ENCODE measurements at places on chromosomes 16 and 17.

- no peak for DNase-seq
Observed at GRCh38 chr17:40610359-40610758, 37.3 kb downstream of the SMARCE1 start.

DNA sequence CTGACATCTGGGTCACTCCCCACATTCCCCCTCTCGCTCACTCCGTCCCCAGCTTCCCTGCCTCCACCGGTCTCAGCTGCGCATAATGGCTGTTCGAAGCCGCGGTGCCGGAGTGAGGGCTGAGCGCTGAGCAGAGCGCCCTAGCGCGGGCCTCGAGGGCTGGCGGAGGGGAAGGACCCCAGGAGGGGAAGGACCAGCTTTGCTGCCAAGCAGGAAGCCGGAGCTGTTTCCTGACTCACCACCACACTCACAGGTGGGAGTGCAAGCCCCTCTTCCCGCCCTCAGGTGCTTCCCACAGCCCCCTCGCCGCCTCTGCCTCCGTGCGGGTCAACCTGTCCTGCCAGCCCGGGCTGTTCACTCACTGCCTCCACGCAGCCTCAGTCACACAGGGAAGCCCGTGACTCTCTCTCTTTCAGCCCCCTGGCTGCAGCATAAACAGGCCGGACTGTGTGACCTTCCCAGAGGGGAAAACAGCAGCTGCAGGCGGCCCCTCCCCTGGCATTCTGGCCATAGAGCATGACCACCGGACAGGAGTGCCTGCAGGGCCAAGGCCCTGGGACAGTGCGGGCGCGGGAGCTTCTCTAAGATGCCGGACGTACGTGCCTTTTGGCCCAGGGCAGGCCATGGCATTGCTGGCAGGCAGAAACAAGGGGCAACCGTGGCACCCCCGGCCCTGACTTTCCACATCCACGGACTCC is 23.7 kb downstream of the SLC43A2 start:
- no peak for DNase-seq

DNA sequence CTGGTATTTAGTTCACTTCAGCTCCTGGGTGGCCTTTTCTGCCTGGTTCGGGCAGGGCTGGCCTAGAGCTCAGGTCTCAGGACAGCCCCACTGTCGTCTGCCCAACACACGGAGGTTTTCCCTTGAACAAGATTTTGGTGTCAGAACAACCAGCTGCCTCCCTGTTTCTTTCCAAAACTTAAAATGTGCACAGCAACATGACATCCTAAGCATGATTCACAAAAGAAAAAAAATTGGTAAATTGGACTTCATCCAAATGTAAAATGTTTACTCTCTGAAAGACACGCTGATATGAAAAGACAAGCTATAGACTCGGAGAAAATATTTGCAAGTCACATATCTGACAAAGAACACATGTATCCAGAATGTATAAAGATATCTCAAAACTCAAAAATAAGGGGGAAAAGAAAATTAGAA is 197.8 kb upstream of the CHMP6 start:
- no peak for DNase-seq

DNA sequence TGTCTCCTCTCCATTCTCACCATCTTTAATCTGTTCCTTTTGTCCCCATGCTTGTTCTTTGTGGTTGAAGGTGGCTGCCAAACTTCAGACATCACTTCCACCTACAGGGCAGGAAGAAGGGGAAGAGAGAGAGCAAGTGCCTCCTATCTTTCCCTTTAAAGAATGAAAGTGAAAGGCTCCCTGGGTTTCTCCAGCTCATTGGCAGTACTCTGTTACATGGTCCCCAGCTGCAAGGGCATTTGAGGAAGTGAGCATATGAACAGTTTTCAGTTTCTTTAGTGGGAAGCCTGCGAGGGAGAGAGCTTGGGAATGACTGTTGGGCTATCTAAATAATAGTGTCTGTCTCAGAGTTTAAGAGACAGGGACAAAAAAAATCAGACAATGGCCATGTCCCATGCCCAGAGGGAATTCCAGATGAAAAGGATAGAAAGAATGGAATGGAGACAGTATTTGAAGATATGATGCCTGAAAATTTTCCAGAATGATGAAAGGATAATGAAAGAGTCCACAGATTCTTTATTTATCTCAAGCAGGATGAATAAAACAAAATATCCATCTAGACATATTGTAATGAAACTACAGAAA is 159.9 kb downstream of the LGALS9B start:
- no peak for DNase-seq

DNA sequence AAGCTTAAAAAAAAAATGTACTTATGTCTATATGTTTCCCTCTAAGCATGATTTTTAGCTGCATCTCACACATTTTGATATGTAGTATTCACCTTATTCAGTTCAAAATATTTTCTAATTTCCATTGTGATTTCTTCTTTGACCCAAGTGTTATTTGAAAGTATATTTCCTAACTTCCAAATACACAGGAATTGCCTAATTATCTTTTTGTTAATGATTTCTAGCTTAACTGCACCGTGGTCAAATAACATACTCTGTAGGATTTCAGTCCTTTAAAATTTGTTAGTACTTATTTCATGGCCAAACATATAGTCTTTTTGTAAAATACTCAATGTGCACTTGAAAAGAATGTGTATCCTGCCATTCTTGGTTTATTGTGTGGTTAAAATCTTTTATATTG is 11.3 kb downstream of the TMEM220 start:
- DNase-seq: no peak

DNA sequence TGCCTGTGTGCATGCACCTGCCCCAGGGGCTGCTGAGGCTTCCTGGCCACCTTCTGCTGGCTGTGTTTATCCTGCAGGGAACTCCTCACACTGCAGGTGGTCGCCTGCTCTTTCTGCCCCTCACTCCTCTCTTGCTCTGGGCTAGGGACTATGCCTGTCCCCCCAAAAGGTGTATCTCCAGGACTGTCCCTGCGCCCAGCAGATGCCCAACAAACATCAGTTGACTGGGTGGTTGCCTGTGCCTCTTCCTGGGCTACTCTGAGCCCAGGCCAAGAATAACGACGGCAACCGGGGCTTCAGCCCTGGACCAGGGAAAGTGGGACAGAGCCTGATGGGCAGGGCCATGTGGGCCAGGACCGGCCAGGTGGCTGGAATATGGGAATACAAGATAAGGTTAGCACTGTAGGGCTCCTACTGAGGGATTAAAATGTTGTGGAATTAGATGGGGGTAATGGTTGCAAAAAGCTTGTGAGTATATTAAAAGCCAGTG is 55.4 kb downstream of the VAC14 start:
- DNase-seq: no peak

DNA sequence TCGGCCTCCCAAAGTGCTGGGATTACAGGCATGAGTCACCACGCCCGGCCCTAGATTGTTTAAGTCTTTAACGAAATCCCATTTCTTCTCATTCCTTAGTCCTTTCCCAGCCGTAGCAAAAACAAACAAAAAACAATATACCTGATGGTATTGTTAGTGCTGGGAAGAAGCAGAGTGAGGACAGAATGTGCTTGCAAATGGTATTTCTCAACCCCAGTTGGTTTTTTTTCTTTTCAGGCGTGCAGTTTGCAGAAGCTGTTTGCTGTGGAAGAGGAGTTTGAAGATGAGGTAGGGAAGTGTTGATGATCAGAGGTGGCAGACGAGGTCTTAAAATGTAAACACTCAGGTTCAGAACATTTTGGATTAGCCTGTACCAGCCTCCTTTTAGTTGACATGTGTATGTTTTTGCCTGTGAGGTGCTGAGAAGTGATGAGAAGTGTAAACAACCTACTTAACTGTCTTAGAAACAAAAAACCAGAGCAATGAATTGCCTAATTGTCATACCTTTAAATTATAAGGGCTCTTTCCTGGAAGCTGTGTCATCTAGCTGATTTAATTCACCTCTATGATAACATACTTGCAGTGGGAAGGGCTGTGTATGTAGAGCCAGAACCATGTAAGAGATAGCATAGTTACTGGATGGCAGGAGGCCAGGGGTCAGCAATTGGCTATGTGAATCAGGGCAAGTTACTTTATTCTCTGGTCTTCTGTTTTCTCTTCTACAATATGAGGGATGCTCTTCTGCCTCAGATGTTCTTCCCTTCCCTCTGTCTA is 3.4 kb downstream of the HROB start:
- no peak for DNase-seq

DNA sequence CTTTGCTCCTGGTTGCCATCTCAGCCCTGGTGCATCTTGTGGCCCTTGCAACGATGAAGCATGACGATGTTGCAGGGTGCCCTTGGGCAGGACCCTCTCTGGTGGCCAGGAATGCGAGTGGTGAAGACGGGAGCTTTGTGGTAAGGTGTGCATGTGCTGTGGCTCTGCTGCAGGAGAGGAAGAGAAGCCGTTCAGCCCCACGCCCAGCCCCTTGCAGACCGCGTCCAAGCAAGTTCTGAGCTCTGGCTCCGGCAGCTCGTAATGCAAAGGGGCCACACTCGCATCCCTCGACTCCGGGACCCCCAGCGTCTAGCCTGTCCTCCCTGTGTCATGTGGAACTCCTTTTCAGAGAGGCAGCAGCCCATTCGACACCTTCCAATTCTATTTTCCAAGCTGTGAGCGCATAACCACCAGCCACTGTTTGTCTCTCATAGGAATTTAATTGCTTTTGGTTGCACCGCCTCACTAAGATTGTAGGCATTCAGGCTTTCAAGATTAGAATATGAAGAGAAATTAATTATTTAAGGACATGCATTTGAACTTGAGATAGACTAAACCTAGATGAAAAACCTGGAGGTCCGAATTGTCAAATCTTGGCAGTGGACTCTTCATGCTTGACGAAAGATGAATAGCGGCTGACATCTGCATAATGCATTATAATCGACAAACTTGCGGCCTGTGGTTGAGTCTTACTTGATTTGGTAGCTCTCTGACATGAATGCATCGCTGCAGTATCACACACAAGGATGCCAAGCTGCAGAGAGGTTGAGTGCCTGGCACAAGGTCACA is 21.1 kb upstream of the KCNG4 start:
- no peak for DNase-seq

DNA sequence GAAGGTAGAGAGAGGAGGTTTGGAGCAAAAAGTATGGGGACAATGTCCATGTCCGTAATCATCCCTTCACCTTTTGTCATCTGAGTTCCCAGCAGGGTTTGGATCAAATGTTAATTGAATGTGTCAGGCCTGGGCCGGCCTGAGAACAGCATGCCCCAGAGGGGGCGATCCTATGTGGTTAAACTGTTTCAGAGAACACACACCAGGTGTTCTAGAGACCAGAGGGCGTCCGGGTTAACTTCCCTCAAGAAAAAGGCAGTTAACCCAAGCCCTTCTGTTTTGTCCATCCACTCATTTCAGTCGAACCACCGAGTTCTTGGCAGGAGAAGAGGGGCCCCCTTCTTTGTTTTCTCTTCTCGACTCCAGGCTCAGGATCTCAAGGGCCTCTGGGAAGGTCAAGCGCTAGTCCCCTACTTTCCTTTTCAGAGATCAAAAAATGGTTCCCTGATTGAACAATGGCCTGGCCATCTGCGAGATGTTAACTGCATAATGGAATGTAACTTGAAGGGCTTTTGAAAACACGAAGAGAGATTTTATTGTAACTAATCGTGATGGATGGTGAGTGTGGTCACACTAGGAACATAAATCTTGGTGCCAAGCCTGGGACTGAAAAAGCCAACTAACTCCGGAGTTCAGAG is 142.5 kb downstream of the IRX3 start:
- no peak for DNase-seq

GRCh38 chr16:83727751-83728352 is 79.9 kb upstream of the HSBP1 start:
- no peak for DNase-seq

- no peak for DNase-seq
Observed at GRCh38 chr16:81179219-81179618, 59.3 kb upstream of the BCO1 start.

- peak; percentile 67 for DNase-seq
Observed at GRCh38 chr16:57720142-57720575, 15.4 kb upstream of the KATNB1 start.

- no peak for DNase-seq
Observed at GRCh38 chr16:50389900-50390299, 21.1 kb upstream of the BRD7 start.

- DNase-seq: no peak
Observed at GRCh38 chr17:81252326-81252986, 13.3 kb downstream of the NDUFAF8 start.

DNA sequence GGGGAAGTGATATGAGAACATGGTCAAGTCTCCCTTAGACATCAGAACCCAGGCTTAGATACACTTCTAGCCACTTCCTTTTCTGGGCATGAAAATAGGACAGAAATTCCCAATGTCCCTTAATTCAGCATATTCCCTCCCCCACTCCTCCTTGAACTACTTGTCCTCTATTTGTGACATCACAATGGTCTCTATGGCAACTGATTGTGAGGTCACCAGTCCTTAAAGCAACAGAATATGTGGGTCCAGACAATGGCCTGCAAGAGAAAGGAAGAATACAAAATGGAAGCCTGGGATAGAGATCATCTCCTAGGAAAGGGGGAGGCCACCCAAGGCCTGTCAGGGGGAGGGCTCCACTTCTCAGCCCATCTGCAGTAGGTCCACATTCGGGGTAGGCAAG is 6.7 kb upstream of the SEZ6 start:
- no peak for DNase-seq

DNA sequence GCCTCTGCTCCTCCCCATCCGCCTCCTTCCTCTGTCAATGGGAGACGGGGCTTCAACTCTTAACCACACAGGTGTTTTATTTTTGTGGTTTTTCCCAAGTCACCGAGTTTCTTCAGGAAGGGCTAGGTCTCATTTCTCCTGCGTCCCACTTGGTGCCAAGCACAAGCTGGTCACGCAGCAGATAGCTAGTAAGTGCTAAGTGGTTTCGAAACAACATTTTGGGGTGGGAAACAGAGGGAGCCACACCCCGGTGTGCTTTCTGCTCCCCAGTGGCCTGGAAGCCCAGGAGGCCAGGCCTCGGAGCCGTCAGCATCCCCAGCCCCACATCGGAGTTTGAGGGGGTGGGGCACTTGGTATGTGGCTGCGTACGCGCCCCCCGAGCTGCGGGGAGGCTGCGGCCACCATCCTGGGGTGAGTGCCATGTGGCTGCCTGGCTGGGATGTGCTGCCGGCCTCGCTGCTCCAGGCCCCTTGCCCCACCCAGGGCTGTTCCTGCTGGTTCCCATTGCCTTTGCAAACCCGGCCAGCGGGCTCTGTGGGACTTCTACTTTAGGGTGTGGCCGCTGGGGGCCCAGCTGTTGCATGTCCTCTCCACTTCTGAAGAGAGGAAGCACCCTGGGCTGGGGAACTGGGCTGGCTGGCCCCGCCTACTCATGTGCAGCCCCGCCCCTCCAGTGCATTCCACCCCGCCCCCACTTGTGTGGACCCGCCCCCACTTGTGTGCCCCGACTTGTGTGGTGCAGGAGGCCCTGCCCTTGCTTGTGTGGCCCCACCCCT is 55.6 kb downstream of the BAIAP2 start:
- DNase-seq: peak; percentile 38

DNA sequence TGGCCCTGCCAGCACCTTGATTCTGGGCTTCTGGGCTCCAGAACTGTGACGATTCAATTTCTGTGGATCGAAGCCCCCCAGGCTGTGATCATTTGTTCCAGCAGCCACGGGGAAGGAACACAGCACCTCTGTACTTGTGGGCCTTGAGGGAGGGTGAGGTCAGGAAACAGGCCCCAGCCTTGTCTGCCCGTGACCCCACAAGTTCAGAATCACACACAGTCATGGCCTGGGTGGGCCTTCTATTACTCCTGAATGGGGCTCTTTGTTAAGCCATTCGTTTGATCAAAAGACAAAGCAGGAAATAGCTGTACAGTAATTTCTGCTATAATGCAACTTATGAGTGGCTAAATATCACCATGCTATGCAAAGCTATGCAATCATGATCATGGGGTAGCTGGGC is 10.1 kb downstream of the ST6GALNAC2 start:
- no peak for DNase-seq

GRCh38 chr17:7807206-7807605 is 26.8 kb upstream of the KDM6B start:
- no peak for DNase-seq

- DNase-seq: peak; percentile 82
Observed at GRCh38 chr16:75433732-75434413, 570 bp upstream of the CFDP1 start.

- DNase-seq: no peak
Observed at GRCh38 chr17:69723741-69724140, 309.2 kb downstream of the MAP2K6 start.

All from activated CD4-positive, alpha-beta T cell treated with anti-CD3 and anti-CD28 coated beads, Interleukin-2, amount 10 ng/mL, durations not matched to agents 7 days and 5 days (primary cell).